ENCODE measurements at places on chromosomes 1 and 21.

- DNase-seq: no peak
These were observed 540 bp downstream of the ARHGEF2 start for GRCh38 chr1:155977690-155978324.

DNA sequence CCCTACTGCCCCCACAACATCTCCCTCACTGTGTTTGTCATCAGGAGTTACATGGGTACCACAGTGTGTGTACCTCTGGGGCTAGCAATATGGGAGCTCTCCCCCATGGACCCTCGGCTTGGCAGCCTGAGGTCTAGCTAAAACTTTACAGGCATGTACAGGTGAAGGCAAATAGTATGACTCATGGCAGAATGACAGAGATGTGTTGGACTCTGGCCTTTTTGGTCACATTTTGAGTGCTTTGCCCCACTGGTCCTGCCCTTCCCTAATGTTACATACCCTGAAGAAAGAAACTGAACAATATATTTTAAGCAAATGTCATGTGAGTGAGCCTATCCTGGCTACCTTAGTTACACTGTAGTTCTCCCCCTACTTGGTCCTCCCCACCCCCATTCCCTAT, 124.0 kb downstream of the NGF start:
- no peak for DNase-seq

DNA sequence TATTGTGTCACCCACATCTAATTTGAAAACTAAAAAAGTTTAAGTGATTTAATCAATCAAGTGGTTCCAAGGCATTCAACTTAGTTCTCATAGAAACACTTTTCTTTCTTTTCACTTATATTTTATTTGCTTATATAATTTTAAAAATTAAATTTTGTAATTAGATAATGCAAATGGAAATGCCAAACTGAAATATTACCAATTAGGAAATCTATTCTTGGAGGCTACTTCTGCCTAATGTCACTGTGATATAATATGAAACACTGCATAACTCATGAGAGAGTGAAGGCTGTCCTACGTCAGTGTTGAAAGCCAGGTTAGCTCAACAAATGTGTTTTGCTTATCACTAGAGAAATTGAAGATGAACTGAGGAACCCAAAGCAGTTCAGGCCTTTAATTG, 18.3 kb upstream of the SHCBP1L start:
- no peak for DNase-seq

GRCh38 chr1:212623603-212624002, 15.0 kb downstream of the ATF3 start:
- no peak for DNase-seq

- no peak for DNase-seq
These were observed 353.4 kb upstream of the AJAP1 start for GRCh38 chr1:4301007-4301406.

- no peak for DNase-seq
These were observed 80.8 kb downstream of the OBSCN start for GRCh38 chr1:228288536-228289238.

- no peak for DNase-seq
These were observed 69.7 kb downstream of the CD46 start for GRCh38 chr1:207821464-207822045.

GRCh38 chr1:173478094-173478674, 1.0 kb downstream of the PRDX6 start:
- DNase-seq: no peak

DNA sequence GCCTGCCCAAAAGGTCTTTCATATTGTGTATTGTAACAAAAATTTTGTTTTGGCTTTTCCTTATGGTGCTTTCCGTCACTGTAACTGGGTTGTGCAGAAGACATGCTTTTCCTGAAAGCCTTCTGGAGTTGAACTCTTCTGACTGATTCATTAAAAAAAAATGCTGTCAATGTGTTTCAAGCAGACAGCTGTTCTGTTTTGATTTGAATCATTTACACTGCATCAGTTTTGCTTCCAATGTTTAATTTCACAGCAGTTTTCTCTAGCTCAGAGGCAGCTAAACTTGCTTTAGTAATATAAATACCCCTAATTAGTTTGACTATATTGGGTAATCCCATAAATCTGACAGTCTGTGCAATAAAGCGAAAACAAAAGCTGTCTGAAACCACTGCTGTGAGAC, 7.9 kb downstream of the UTP11 start:
- no peak for DNase-seq

DNA sequence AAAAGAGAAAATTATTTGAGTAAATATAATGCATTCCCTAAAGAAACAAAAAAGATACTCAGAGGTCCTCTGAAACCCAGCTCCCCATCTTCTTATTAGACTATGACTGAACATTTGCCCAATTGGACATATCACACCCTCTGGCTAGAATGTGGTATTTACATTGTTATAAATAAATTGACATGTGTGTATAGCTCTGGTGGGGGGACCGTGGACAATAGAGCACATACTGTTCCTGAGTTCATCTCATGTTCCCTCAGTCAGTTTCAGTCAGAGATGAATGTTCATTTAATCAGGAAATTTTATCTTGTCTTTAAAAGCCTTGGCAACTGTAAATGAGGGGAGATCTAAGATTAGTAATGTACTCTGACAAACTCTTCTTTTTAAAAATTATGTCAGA, 459.3 kb upstream of the ADAMTS5 start:
- no peak for DNase-seq

DNA sequence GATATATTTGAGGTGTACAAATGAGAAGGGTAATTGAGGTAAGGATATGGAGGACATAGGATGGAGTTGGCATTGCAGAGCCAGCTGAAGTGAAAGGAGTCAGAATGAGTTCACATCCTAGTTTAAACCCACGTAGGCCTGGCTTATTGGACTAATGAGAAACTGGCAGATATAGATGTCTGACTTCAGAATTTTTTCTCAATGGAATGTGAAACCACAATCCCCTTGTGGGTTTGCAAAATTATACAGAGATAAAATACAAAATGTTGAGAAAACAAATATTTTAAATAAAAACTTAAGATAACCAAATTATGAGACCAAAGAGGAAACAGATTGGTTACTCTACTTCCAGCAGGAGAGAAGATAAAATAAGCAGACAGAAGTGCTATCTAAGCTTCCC, 277.4 kb upstream of the LRRC7 start:
- DNase-seq: peak; percentile 37

DNA sequence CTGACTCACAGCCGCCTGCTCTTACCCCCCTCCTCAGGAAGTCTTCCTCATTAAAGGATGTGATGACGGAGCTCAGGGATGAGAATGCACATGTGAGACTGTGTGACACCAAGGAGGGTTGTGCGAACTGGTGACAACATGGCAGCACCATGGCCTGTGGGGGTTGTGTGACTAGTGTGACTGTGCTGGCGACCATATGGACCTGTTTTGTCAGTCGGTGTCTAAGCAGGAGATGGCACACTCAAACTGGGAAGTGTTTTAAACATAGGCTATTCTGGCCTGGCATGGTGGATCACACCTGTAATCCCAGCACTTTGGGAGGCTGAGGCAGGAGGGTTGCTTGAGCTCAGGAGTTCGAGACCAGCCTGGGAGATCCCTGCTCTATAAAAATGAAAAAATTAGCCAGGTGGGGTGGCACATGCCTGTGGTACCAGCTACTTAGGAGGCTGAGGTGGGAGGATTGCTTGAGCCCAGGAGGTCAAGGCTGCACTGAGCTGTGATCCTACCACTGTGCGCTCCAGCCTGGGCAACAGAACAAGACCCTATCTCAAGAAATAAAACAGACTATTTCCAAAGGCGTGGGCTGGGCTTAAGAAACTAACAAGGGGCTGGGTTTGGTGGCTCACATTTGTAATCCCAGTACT, 7.4 kb downstream of the TRNP1 start:
- DNase-seq: no peak

DNA sequence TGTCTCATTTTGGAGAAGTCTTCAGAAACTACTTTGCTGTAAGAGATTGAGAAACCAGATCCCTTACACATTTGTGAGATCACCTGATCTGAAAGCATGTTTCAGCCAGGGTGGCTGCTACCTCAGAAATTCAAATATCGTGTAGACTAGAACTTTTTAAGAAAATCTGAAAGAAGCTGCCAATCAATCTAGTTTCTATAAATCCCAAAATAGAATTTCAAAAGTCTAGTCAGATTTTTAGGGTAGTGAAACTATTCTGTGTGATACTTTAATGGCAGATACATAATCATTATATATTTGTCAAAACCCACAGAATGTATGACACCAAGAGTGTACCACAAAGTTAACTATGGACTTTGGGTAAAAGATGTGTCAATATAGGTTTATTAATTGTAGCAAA, 79.9 kb upstream of the PLPPR5 start:
- DNase-seq: no peak

GRCh38 chr1:195954848-195955247, 653.4 kb downstream of the KCNT2 start:
- DNase-seq: no peak

DNA sequence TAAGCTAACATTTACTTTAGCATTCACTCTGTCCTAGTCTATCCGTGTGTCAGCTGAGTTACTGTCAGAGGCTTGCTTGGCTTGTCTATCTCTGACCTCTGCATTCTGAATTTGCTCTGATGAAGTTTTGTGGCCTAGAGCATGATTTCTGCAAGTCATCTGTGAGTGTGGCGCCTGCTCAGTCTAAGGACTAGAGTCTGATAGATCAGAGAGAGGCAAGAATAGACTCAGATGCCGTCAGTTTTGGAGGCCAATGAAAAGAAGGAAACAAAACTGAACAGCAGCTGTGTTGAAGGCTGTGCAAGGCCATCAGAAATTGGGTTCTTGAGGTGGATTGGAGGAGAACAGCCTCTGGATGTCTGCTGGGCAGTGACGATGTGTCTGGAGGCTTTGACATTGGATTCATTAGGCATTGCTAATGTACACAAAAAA, 573.1 kb downstream of the USP25 start:
- DNase-seq: no peak

DNA sequence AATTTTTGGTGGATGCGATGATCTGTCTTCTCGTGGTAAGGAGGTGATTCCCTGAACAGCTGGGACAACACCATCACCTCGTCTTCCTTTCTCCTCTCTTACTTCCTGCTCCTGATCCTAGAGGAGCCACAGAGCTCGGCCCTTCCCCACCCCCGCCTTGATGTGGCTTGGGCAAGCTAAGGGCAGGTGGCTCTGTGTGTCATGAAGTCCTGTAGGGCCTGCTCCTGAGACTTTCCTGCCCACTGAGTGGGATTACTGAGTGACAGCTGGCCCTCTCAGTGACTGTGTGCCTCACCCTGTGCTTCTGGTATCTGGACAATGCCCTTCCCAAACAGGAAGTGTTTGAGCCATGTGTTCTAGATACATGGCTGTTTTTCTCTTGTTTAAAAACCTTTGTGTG, 153.0 kb downstream of the KCNJ6 start:
- no peak for DNase-seq

DNA sequence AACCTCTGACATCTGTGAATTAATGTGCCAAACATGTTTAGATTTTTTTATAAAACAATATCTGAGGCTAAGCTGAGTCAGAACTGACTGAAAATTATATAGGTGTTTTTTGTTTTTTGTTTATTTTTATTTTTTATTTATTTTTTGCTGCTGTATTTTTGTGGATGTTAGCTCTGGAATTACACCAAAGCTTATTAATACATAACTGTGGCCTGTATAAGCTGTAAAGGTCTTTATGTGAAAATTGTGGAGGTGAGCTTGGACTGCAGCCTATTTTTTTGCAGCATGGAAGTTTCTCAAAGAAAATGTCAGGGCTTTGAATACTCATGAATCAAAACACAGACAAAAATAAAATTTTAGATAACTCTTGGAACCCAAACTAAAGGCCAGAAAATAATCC, 199.8 kb downstream of the CHRM3 start:
- no peak for DNase-seq

DNA sequence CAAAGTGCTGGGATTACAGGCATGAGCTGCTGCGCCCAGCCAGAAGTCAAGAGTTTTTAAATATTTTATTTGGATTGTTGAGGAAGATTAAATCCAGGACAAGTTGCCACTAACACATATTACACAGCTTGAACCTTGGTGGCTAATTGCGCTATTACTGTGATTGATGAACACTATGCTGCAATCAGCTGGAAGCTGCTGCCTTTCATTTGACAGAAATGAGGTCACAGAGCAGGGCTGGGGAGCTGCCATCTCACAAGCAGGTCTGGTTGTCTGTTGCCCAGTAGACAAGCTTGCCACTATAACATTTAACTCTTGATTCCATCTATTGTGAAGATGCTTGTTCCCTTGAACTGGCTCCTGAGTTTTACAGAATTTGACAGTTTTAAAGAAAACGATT, 37.4 kb upstream of the NRDC start:
- DNase-seq: no peak

DNA sequence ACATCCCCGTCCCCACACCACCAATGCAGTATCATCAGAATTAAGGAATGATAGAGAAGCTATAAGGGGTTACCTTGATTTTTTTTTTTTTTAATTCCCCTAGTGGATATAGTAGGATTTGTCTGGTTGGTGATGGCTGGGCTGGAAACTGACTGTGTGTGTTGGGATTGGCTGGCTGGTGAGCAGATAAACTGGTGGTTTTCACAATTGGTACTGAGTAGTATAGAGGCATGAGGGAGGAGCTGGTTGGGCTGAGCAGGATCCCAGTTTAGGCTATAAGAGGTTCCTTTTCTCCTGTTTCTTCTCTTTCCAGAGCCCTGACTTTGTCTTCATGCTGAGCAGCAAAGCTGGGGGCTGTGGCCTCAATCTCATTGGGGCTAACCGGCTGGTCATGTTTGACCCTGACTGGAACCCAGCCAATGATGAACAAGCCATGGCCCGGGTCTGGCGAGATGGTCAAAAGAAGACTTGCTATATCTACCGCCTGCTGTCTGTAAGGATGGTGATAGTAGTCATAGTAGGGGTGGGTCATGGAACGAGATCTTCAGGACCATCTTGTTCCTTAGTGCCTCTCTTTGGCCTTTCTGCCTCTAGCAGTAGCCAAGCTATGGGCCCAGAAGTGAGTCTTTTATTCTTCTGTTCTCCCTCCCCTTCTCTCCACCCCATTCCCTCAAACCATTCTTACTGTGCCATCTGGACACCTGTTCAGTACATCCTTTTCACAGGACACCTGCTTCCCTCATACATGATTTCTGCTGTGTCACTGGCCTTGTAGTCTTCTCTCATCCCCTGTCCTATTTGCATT, 26.9 kb downstream of the RAD54L start:
- no peak for DNase-seq

DNA sequence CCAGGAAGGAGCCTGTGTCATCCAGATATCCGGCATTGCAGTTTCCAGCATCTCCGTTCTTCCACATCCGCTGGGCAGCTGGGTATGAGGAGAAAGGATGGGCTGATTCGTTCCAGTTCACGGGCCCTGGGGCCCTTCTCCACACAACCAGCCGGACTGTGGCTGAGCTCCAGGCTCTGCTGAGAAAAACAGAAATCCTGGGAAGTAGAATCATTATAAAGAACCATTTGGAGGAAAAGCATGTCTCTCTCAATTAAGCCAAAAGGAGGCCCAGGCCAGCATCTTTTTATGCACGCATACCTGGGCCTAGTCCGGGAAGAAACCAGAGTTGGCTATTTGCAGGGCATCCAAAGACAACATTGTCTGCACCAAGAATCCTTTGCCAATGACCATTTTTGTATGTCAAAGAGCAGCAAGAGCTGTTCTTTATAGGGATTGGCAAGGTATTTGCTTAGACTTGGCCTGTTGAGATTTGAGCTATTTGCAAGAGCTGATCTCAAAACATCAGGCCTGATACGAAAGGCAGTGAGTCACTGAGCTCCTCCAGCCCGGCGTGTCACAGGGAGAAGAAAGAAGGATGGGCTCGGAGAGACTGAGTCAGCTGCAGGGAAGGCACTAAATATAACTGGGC, 84.9 kb upstream of the ARHGEF16 start:
- peak; percentile 69 for DNase-seq

- no peak for DNase-seq
These were observed 26.6 kb downstream of the PROK1 start for GRCh38 chr1:110477445-110477957.
